Activated naive CD8-positive, alpha-beta T cell treated with anti-CD3 and anti-CD28 coated beads, Interleukin-2, amount 50 U/mL, for 24 hours (primary cell): ENCODE measurements at places on chromosomes 3 and 15.

DNA sequence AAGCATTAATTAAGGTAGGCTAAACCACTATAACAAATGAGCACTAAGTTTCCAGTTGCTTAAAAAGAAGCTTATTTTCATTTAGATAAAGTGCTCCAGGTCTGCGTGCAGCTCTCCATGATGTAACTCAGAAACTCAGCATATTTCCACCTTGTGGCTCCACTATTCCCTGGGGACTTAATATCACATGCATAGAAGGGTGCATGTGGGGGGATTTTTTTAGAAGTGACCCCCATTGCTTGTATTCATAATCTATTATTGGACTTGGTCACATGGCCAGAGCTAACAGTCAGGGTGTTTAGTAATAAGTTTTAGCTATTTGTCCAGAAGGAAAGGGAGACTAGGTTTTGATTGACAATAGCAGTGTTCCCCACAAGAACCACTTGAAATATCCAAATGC lies 86.8 kb downstream of the TMCO5A start:
- no peak for DNase-seq

- no peak for DNase-seq
Observed at GRCh38 chr3:69658514-69659140, 80.6 kb upstream of the MITF start.

GRCh38 chr3:79415356-79415755 lies 352.4 kb downstream of the ROBO1 start:
- DNase-seq = no peak

- DNase-seq = no peak
Observed at GRCh38 chr15:87752250-87752951, 504.1 kb downstream of the NTRK3 start.

DNA sequence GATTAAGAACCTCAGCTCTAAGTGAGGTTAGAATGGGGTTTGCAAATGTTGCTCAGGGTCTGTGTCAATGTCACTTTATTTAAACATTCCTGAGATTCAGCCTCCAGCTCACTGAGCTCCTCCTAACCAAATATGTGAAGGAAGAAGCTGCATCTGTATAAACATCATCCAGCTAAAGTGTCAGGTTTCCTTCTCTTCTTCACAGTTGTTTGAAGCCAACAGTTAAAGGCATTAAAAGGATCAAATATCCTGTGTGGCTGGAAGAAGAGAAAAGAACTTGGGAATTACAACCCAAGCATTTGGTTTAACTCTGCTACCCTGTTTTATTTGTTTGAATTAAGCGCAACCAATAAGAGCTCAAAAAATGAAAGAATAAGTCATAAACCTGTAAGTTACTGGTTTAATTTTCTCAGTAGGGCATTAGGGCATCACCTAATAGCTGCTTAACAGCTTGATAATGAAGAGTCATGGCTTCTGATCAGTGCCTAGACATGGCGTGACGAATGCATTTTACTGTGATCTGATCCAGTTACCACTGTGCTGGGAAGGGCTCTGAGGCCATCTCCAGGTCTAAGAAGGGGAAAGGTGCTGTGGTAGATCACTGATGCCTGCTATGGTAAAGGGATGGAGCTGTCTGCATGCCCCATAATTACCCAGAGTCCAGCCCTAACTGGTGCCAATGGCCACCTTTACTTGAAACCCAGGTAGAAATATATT lies 165.7 kb upstream of the TSC22D2 start:
- DNase-seq = no peak

DNA sequence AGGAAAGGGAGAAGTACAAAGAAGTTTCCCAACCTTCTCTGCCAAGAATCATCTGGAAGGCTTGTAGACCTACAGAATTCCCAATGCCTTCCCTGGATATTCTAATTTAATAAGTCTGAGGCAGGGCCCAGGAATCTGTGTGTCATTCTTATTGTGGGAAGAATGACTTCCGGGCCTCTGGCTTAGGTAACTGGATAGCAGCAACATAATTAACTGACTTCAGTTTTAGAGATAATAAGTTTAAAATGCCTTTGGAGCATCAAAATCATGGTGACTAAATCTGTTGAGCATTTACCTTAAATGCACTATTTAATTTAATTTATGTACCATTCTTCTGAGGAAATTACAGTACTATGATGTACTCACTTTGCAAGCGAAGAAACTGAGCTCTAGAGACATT lies 44.3 kb upstream of the TM4SF1 start:
- DNase-seq = no peak

DNA sequence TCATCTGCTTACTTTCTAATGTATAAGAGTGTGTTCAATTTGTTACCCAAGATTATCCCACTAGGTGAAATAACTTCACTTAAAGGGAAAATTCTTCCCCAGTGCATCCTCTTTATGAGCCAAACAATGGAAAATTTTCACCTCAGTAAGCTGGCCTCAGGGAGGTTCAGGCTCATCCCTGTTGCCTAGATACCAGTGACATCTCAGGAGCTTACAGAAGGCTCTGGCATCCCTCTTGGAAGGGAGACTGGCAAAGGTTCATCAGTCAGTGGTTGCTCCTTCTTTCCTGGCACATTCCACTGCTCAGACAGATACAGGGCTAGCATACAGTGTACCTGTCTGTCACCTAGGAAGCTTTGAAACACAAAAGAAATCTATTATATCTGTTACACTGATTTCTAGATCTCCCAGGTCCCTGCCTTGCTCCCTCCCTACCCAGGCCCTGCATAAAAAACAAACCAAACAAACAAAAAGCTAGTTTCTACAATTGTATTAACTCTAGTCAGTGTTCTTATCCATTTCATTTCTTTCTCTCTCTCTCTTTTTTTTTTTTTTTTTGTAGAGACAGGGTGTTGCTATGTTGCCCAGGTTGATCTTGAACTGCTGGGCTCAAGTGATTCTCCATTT lies 1.7 kb downstream of the IP6K2 start:
- no peak for DNase-seq

- DNase-seq = no peak
Observed at GRCh38 chr3:137998121-137999042, 11.6 kb upstream of the CLDN18 start.

DNA sequence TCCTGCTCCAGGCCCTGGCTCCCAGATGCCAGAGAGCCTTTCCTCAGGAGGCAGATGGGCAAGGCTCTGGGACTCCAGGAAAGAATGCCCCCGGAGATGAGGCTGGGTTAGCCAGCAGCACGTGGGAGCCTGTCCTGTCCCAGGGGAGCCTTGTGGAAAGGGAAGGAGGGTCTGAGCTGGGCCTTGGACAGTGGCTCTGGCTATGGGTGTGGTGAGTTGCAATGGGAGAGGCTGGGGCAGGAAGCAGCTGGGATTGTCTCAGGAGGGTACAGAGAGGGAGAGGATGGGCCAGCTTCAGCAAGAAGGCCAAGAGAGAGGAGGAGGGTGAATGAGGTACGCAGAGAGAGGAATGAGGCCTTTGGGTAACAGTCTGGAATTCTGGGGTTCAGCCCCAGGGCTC lies 17.4 kb upstream of the CACNA2D2 start:
- no peak for DNase-seq
